ENCODE measurements at places on chromosomes 5 and 9.

GRCh38 chr5:5585751-5586341 is 163.4 kb downstream of the ICE1 start:
- DNase-seq: no peak

- DNase-seq: no peak
Measured at GRCh38 chr9:109886617-109887016, 106.6 kb downstream of the PALM2AKAP2 start.

DNA sequence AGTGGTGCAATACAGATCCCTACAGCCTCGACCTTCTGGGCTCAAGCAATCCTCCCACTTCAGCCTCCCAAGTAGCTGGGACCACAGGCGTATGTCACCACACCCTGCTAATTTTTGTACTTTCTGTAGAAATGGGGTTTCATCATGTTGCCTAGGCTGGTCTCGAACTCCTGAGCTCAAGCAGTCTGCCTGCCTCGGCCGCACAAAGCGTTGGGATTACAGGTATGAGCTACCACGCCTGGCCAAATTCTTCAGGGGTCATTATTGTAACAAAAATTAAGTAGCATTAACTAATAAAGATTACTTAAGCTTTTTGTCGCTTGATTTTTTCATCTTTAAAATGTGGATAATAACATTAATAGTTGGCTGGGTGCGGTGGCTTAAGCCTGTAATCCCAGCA is 195.3 kb upstream of the IER5L start:
- no peak for DNase-seq

DNA sequence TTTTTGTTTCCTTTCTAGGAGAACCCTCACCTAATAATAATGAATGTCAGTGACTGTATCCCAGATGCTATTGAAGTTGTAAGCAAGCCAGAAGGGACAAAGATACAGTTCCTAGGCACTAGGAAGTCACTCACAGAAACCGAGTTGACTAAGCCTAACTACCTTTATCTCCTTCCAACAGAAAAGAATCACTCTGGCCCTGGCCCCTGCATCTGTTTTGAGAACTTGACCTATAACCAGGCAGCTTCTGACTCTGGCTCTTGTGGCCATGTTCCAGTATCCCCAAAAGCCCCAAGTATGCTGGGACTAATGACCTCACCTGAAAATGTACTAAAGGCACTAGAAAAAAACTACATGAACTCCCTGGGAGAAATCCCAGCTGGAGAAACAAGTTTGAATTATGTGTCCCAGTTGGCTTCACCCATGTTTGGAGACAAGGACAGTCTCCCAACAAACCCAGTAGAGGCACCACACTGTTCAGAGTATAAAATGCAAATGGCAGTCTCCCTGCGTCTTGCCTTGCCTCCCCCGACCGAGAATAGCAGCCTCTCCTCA is 87.1 kb downstream of the OSMR start:
- DNase-seq: no peak

GRCh38 chr5:24633715-24634325 is 11.0 kb downstream of the CDH10 start:
- DNase-seq: no peak
